ENCODE measurements at places on chromosomes 12 and 14.

DNA sequence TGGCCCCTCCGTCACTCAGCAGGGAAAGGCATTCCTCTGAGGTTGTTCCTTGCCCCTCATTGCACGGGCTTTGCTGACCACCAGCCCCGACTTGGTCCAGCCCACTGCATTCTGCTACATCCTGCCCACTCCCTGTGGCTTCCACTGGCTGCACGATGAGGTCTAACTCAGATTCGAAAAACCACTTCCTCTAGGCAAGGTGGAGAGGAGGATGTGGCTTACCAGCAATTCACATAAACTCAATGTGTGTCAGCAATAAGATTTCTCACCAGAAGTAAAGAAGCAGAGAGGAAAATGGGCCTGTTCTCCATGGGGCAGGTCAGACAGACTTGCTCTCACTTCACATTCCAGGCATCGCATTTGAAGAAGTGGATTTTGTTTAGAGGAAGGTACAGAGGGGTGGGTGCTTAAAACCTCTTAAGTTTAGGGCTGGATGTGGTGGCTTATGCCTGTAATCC is 14.7 kb downstream of the GPR68 start:
- DNase-seq, result no peak

DNA sequence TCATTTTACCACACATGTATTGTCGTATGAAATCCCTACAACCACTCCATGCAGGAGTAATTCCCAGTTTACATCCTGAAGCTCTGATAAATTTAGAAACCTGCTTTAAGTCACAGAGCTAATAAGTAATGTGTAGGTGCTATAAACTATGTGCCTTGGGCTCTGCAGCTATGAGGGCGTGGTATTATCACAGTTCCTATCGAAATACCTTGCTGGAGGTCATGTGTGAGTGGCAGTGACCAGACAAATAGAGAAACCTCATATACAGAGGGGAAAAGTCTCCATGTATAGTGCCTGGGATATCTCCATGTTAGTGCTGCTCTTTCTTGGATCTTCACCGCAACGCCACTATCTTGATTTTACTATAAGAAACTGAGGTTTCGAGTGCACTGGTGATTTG is 883 bp upstream of the TBC1D15 start:
- no peak for DNase-seq

DNA sequence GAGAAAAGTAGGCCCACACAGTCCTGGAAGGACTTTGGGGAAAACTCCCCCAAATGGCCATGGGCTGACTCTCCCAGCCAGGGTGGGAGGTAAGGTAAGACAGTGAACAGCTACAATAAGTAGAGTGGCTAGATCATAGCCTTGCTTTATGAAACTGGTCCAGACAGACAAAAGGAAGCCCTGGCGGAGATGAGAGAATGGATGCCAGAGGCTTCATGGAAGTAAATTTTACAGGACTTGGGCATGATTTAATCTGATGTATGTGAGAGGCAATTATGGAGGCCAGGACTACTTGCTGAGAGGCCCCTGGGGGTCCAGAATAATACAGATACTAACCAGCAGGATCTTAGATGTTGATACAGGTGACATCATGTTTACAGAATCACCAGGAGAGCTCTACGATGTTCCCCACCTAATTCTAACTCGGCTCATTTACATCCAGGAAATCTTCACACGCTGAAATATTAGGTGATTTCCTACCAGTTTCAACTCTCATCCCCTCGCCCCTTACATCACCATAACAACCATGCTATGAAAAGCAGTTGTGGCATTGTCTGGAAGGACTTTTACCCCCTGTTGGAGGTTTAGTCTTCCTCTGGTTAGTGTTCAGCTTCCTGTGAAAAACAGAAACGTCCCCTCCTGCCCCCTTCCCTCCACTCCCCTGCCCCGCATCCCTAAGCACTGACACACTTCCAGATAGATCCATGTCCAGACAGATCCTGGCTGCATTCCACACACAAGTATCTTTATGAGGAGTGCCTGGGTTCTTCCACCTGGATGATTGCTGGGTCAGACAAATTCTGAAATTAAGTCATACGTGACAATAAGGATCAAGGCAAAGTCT is 39.5 kb upstream of the NT5DC3 start:
- no peak for DNase-seq

- DNase-seq, result peak; percentile 74
Observed at GRCh38 chr14:61477712-61478462, 156.5 kb downstream of the PRKCH start.

DNA sequence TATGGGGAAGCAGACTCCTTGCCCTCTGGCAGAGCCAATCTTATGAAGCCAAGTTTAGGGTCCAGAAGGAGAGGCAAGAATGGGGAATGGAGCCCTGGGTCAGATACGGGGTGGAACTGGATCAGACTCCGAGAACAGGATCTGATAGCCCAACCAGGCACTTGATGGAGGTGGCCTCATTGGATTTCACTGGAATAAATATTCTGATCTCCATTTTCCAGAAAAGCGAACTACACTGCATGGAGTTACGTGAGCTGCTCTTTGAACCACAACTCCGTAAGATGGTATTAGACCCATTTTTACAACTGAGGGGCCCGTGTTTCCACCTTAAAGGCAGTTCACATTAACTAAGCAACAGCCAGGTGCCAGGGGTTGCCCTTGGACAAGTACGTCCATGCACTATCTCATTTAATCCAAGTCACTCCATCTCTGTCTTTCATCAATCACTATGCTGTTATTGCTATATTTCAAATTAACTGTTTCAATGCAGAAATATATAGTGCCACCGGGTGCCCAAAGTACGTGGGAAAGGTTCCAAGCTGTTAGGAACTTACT is 155.2 kb downstream of the BCL11B start:
- no peak for DNase-seq

GRCh38 chr14:89908712-89909450 is 45.6 kb downstream of the EFCAB11 start:
- DNase-seq, result no peak

GRCh38 chr12:4984971-4985370 is 58.7 kb upstream of the KCNA5 start:
- DNase-seq, result no peak

GRCh38 chr14:101582294-101582693 is 21.0 kb downstream of the DIO3 start:
- DNase-seq, result no peak

DNA sequence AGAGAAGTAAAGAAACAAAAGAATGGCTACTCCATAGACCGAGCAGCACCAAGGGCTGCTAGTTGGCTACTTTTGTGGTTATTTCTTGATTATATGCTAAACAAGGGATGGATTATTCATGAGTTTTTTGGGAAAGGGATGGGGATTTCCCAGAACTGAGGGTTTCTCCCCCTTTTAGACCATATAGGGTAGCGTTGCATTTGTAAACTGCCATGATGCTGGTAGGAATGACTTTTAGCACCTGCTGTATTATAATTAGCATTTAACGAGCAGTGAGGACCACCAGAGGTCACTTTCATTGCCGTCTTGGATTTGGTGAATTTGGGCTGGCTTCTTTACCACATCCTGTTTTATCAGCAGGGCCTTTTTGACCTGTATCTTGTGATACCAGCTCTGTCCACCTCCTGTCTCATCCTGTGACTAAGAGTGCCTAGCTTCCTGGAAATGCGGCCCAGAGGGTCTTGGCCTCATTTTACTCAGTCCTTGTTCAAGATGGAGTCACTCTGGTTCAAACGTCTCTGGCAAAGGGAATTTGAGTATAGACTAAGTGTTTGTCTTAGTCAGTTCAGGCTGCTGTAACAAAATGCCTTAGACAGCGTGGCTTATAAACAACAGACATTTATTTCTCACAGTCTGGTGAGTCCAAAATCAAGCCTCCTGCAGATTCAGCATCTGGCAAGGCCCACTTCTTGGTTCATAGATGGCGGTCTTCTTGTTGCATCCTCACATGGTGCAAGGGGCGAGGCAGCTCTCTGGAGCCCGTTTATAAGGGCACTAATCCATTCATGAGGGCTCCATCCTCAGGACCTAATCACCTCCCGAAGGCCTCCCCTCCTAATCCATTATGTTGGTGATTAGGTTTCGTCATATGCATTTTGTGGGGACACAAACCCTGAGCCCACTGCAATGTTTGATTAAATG is 348.3 kb upstream of the SFSWAP start:
- no peak for DNase-seq

DNA sequence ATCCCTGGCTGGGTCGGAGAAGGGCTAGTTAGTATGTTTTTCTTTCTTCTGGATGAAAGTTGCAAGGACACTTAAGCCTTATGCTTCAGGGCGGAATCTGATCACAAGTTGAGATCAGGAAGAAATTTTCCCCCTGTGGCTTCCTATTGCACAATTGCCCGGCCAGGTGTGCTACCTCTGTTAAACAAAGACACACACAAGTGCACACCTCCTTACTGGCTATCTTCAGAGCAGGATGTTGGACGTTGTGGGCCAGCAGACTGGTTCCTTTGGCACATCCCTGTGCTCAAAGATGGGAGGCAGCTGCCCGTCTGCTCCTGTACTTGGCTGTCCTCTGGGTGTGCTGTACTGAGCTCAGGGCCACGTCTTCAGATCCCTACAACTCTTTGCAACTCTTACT is 19.1 kb downstream of the ETV6 start:
- DNase-seq, result no peak

DNA sequence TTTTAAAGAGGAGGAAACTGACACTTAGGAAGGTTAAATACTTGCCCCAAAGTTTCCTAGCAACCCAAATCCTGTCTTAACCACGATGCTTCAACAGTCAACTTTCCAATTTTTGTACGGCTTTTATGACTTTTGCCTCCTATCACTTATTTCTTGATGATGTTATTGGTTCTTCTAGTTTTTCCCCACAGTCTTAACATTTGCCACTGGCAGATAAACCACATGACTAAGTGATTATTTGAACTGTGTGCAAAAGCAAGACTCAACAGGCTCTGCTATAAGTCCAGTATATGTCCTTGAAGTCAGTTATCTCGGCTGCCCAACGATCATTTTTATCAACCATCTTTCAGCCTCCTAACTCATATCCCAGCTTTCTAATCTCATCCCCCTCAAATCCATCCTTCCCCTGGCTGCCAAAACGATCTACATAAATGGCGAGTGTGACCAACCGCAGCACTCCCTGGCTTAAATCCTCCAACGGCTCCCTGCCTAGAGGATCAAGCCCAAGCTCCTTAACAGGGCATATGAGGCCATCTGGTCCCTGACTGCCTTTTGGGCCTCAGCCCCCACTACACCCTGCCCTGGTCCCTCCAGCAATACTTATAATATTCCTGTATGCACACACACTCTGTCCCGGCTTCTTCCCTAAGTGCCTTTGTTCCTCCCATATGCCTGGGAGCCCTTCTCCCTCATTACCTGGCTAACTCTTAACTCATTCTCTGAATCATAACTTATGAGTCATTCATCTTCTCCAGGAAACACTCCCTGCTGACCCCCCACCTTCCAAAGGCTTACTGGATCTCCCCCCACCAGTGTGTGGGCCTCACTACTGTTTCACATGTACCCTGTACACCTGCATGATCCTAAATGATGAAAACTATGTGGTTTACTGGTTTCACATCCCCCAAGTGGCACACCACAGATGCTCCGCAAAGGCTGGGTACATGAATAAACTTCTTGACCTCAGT is 8.8 kb downstream of the VPS37B start:
- DNase-seq, result peak; percentile 60

DNA sequence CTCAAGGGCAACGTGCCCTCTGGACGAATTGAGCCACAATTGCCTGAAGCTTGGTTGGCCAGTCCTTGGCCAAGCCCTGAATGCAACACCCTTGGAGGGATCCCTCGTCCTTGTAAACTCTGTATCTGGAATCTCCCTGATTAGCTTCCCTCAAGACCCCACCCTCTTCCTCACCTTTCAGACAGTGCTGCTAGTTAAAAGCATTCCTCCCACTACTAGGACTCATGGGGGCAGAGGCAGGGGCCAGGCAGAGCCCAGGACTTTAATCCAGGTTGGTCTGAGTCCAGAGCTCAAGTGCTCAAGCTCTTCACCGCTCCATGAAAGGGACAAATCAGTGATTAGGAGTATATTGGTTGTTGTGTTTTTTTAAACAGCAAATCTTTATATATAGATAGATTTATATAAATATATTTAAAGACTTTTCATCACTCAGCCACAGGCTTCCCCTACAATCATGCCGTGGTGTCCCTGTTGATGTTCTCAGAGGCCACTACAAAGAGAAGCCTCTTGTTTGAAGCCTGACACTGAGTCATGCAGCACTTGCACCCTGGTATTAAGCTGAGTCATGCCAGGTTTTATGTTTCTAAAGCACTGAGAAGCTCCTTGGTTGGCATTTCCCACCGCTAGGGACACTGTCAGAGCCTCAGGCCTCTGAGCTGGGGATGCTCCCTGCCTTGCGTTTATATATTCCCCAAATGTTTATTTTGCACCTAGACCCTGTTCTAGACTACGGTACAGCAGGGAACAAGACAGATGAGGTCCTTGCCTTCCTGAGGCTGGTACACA is 53.8 kb upstream of the GSC start:
- DNase-seq, result no peak

DNA sequence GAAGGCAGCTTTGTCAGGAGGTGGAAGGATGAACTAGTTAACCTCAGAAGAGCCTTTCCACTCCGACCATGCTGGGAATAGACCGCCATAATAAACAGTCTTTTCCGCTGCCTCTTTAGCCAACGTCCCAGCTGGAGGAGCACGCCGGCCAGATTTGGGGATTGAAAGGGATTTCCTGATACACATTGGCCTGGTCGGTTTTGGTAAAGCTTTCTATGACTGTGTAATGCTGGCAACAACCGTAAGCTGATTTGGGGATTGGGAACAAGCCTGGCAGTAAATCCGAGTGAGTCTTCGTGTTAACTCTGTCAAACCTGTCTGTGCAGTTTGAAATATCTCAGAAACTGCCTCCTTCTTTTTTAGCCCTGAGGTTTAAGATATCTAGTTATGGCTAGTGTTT is 87.0 kb downstream of the DAD1 start:
- no peak for DNase-seq

DNA sequence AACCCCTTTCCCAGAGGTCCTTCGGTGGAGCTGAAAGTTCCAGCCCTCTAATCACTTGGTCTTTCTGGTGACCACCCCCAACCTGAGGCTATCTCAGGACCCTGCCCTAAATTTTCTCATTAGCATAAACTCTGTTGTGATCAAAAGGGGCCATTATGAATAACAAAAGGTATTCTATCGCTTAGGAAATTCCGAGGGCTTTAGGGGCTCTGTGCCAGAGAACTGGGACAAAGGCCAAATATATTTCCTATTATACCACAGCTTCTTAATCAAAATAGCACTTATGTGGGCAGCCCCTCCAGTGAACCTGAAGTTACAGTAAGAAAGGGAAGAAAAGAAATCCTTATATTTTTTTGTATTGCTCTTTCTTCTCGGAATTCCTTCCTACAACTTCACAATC is 125.3 kb upstream of the NPAS3 start:
- no peak for DNase-seq

- peak; percentile 69 for DNase-seq
Observed at GRCh38 chr12:119176267-119177055, 2.3 kb upstream of the HSPB8 start.

DNA sequence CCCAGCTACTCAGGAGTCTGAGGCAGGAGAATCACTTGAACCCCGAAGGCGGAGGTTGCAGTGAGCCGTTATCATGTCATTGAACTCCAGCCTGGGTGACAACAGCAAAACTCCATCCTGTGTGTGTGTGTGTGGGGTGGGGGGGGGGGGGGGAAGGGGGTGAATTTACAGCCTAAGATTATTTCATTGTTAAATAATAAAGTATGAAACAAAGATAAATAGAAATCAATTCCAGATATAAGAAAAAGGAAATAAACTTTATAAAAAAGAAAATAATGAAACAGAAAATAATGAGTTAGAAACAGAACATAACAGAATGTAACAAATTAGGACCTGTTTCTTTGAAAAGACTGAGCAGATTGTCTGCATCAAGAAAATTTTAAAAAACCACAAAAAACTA is 83.5 kb downstream of the INSM2 start:
- no peak for DNase-seq

All from HTR-8/SVneo (cell line).